ENCODE measurements at places on chromosomes 16 and 17.

- no peak for DNase-seq
Measured at GRCh38 chr17:79519601-79520000, 91.2 kb downstream of the RBFOX3 start.

DNA sequence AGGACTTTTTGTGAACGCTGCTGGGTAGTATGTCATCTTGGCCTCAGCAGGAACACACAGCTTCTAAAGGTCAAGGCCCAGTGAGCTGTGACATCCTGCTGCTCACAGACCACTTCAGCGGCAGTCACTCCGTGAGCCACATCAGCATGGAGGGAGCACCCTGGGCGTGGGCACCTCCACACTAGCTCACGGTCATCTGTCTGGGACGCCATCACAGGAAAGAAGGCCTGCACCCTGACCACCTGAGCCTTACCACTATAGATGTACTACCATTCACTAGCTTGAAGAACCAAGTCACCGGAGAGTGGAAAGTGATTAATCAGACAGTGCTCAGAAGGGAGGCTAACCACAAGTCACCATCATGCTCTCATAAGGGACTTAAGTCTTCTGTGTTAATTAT, 3.3 kb downstream of the AXIN1 start:
- DNase-seq: no peak

DNA sequence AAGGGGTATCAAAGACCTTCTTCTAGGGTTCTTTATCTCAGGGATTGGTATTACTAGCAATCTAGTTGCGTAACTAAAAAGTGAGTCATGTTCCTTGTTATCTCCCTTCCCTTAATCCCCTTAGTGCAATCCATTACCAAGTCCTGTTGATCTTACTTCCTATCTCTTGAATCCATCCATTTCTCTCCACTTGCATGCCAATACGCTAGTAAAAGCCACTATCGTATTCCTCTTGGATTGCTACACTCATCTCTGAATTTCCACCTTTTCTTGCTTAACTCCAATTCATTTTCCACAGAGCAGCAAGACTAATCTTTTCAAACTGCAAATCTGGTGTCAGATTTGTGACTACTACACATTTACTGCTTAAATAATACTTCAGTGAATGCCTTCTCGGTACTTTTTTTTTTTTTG, 1.8 kb upstream of the ADAT1 start:
- DNase-seq: no peak

DNA sequence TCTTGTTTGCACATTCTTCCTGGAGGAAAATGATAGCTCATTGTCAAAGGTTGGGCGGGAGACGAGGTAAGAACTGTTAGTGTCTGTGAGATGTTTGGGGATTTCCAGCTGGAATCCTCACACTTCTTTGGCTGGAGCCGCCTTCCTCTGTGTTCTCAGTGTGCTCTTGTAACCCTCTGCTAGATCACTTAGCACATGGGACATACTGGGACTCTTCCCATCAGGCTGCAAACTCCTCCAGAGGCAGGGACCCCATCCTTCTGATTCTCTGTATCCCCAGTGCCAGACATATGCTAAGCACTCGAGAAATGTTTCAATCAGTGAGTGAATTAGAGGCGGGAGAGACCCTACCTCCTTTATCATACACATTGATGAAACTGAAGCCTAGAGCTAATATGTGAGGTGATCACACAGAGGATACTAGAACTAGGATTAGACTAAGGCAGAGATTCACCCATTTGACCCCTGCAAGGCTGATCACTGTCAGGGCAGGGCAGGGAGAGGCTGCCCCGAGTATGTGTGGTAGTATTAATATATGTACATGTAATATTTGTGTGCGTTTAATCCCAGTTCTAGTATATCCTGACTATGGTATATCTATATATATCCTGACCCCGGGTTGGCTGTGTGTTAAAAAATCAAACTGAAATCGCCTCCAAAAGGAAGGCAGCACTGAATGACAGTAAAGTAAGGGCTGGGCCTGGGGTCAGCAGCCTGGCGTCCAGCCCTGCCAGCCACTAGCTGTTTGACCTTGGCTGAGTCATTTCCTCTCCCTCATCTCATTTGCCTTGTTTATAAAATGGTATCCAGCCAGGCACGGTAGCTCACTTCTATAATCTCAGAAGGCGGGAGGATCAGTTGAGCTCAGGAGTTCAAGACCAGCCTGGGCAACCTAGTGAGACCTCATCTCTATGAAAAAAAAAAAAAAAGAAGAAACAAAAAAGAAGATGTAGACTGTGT, 75.5 kb upstream of the TBX2 start:
- DNase-seq: no peak

- no peak for DNase-seq
Measured at GRCh38 chr17:14299280-14300141, 1.4 kb upstream of the HS3ST3B1 start.

DNA sequence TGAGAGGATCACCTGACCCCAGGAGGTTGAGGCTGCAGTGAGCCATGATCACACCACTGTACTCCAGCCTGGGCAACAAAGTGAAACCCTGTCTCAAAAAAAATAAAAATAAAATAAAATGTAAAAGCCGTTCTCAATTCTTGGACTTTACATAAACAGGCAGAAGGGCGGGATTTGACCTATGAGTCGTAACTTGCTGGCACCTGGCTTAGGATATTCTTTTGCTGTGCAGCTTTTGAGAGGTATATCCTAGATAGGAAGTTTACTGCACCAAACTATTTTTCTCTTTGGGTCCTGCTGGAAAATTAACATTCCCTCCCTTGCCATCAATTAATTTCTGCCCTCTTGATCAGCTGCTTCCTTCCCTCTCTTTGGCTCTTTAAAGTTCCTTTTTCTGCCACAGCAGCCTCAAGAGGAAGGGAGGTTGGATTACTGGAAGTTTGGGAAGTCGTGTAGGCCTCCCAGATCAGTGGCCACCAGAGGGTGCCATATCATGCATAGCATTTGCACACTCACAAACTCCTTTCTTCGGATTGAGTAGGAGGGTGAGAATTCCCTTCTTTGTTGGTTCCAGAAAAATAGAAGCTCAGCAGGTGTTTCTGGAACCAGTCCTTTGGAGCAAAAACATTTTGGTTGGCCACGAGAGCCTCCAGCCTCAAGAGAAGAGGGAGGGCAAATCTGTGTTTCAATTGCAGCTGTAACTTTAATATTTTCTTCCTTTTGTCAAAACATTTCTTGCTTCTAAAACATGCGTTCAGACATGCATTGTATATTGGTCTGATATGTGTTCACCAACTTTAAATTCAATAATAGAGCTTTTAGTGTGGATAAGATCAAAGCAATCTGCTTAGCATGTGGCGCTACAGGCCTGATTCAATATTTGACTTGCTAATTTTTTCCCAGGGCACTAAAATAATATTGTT, 147.3 kb downstream of the CCDC182 start:
- DNase-seq: no peak

- DNase-seq: no peak
Measured at GRCh38 chr16:50154420-50154950, 1.4 kb downstream of the TENT4B start.

GRCh38 chr16:70769761-70770160, 31.2 kb downstream of the VAC14 start:
- no peak for DNase-seq

DNA sequence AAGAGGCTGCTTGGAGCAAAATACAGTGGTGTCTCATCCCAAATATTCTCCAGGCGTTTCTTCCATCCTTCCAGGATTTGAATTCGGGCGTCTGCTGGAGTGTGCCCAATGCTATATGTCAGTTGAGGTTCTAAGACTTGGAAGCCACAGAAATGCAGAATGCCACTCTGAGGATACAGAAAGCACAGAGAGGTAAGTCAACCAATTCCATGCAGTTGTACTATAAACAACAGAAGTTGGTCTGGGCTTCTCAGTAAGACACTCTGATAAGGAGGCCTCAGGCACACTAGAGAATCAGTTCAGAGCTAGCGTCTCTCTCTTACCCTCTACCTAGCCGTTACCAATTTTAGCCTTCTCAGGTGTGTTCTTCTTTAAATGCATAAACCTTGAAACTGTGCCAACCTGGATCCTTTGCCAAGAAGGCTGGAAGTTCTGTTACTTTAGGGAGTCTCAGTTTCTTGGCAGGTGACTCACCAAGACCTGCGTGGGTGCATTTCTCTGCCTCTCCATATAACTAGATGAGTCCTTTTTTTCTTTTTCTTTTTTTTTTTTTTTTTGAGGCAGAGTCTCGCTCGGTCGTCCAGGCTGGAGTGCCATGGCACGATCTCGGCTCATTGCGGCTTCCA, 15.1 kb downstream of the NQO1 start:
- DNase-seq: no peak

DNA sequence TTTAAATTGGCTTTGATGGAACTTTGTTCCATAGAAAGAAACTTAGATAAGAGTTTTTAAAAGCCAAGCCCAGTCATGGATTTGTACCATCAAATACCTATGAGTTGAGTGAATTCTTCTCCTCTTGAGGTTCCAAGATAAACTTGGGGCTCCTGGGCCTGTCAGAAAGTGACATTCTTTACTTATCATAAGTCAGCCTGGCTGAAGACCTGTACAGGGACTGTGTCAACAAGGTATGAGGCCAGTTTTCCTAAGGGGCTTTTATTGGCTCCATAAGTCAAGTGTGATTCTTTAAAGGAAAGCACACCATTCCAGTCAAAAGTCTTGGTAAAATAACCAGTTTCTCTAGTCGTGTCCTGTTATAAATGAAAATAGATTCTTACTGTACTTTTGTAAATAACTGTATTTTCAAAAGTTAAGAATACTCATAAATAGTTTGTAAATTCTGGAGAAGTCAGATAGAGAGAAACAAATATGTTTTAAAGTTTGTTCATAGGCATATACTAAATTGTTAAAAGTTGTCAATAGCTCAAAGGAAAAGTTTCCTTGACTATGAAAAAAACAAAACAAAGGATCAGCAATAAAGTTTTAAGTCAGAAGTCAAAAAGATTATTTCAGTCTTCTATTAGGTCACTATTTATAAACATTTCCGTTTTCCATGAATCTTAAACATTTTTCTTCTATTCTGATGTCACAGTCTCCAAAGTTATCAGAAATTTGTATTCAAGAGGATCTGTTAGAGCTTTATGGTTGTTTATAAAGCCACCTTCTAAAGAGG, 22.5 kb upstream of the MYO1D start:
- DNase-seq: no peak

GRCh38 chr16:18003033-18003432, 333.5 kb downstream of the NPIPA8 start:
- DNase-seq: no peak

GRCh38 chr17:75138519-75138918, 7.0 kb upstream of the NT5C start:
- DNase-seq: no peak

- no peak for DNase-seq
Measured at GRCh38 chr16:73027685-73028111, 20.2 kb downstream of the ZFHX3 start.

DNA sequence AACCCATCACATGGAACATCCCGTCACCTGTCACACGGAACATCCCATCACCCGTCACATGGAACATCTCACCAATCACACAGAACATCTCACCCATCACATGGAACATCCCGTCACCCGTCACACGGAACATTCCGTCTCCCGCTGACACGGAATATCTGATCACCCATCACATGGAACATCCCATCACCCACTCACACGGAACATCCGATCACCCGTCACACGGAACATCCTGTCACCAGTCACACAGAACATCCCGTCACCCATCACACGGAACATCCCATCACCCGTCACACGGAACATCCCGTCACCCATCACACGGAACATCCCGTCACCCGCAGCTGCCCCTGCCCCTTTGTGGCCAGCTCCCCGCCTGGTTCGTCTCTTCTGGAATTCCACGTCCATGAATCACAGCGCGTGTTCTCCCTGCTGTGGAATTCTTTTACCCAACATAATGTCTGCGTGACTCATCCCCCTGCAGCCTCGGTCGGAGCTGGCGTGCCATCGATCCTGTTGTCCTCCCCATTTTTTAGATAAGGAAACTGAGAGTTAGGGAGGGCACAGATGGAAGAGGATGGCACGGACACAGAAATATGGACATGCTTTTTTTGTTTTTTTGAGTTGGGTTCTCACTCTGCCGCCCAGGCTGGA, 5.6 kb downstream of the CPNE7 start:
- DNase-seq: no peak

- no peak for DNase-seq
Measured at GRCh38 chr17:80318166-80318565, 57.5 kb downstream of the RNF213 start.

DNA sequence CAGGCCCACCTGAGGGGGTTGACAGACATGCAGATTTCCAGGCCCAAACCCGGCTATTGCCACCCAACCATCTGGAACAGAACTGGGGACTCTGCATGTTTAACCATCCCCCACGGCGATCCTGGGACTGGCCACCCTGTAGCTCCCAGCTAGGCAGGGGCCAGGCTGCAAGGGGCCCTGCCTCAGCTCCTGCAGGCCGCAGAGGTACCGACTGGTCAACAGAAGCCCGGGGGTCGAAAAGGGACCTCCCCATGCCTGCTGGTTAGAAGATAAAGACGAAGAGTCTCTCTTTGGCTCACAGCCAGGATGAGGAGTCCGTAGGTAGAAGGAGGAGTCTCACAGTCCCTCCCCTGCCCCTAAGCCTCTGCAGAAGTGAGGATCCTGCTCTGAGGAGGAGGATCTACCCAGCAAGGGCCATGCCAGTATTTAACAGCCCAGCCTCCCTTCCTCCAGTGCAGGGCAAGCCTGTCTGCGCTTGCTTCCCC, 223.4 kb upstream of the TNRC6C start:
- no peak for DNase-seq

GRCh38 chr17:47693731-47694580, at the start of gene TBKBP1:
Gene TBKBP1 (plus strand): TSS chr17:47694161. CDS start chr17:47696113, 1,952 bp downstream.
- DNase-seq: peak; percentile 43

DNA sequence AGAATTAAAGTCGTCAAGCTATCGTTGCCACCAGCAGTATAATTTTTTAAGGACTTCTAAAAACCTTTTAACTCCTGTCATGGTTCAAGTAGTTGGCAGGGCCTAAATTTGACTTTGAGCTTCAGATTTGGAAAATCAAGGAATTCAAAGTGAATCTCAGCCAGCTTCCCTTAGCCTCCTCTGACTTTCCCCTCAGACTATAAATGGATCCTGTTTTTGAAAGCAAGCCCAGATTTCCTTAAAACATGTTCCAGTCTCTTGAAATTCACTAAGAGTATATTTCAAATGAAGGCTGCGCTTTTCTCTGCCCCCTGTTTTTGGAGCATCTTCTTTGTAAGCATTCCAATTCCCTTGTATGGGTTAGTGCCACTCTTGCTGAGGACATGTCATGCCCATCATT, 101.8 kb upstream of the CDH8 start:
- no peak for DNase-seq

GRCh38 chr17:79415365-79415764, 195.5 kb downstream of the RBFOX3 start:
- no peak for DNase-seq

DNA sequence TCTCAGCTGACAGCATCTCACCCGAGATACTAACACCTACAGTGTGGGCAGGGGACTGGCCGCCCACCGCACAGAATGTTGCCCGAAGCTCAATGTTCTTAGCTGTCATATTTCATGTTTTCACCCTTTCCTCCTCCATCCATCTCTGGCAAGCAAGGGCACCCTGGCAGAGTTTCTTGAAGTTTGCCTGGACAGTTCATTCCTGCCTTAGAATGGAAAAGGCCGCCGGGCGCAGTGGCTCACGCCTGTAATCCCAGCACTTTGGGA, 37.6 kb upstream of the TEX2 start:
- DNase-seq: no peak
